ENCODE measurements at places on chromosomes 5 and 9.

- no peak for DNase-seq
Measured at GRCh38 chr9:35976726-35977125, 18.8 kb upstream of the OR2S2 start.

- DNase-seq = no peak
Measured at GRCh38 chr5:21862986-21863385, 990.2 kb downstream of the CDH12 start.

- DNase-seq = no peak
Measured at GRCh38 chr9:133728856-133729616, 9.1 kb downstream of the SARDH start.

- no peak for DNase-seq
Measured at GRCh38 chr9:99690573-99690972, 131.1 kb upstream of the NR4A3 start.

Measured in pancreas (tissue), 10 donors.